Diencephalon (tissue), 1 donor: ENCODE measurements at places on chromosomes 6 and 20. TPM values are rescaled to one million over a fixed set of nuclear protein-coding genes. Genes with fewer than 3 reads are reported as not detected.

Gene ID4
- 309 TPM for total RNA-seq

Gene SIRPB1
- total RNA-seq, result 1.2 TPM

Gene GTSF1L
- total RNA-seq, result not detected

Gene HLA-DMA
- 0.46 TPM for total RNA-seq

Gene MUC21
- not detected for total RNA-seq

Gene SNAI1
- total RNA-seq, result 0.23 TPM
